GM19239 (cell line): ENCODE measurements at places on chromosomes 6 and 20.

- DNase-seq: no peak
Measured at GRCh38 chr6:43268355-43268700, 25.0 kb downstream of the TTBK1 start.

DNA sequence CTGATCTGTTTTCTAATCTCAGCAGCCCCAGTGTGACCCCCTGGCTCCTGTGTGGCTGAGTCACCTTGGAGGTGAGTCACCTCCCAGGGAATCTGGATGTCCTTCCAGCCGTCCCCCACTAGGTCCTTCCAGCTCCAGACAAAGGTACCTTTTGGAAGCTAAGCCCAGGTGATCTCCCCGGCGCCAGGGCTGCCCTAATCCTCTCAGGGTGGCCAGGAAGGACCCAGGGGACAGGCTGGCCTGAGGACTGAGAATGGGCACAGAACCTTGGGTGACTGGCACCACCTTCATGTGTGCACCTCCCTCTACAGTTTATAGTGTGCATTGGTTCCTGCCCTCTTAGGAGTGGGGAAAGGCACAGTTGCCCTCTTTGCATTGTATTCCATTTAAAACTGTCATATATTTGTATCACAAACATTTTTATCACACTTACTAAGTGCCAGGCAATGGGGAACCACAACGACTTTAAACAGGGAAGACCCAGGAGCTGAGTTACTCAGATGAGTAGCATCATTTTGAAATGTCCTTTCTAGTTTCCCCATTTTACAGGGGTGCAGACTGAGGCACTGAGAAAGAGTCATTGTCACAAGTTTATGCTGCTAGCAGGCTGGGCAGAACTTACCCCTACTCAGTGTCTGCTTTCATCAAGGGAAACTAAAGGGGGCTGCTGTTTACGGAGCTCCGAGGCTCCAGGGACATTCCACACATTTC, 2.6 kb upstream of the BPIFB4 start:
- no peak for DNase-seq

DNA sequence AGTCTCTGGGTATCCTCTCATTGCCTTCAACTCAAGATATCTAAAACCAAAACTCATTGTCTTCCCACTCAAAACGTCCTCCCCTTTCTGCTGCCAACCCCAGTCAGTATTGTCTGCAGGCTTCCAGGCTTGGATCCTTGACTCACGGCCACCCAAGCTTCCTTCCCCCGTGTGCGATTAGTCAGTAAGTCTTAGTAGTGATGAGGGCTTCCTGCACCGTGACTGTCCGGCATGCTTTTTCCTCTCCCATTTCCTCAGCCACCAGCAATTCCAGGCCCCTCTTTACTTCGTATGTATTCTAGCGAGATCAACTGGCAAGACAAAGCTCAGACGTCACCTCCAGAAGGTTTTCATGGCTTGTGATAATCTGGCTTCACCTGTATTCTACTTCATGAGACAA, 88.6 kb upstream of the DUSP22 start:
- DNase-seq: no peak

DNA sequence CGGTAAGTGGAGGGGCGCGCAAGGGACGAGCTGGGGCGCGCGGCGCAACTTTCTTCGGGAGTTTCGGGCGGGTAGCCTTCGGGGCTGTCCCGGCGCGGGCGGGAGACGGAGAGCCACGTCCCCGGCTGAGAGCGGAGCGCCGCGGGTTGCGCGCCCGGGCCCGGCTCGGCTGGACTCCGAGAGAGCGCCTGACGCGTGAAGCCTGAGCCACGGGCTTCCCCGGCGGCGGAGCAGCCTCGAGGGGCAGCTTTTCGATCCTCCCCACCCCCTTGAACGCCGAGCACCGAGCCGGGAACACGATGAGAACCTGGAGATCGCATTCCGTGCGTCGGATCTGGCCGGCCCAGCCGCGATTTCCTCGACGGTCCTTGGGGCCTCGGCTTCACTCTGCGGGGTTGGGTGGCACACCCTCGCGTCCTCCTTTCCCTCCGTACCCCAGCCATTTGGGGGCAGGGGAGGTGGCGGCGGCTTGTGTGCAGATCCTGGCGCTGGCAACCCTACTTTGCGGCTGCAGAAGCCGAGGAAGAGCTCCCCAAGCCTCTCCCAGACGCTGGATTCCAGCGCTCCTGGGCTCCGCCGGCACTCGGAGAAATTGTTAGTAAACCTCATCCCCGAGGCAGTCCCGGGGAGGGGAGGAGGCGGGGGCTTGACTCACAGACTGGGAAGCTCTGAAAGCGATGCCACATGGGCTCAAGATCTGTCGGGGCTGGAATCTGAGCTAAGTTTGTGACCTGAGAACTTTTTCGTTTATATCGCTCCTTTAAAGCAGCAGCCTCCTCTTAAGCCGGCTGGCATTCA, 572 bp downstream of the DSE start:
- DNase-seq: no peak

- DNase-seq: no peak
Measured at GRCh38 chr6:72984981-72985665, 240.2 kb downstream of the KHDC1L start.

DNA sequence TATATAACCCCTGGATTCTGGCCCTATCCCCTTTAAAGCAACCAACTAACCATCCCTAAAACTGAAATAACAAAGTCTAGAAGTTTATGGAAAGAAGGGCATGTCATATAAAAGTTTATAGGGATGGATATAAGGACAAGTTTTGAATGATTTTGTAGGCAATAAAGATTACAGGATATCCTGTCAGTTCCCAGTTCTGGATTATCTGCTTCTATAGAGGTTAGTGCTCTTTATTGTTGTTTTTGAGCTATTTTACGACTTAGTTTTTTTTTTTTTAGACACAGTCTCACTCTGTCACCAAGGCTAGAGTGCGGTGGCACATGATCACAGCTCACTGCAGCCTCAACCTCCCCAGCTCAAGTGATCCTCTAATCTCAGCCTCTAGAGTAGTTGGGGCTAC, 48.3 kb downstream of the ZFP64 start:
- no peak for DNase-seq

- no peak for DNase-seq
Measured at GRCh38 chr6:157198425-157199279, 124.7 kb downstream of the TMEM242 start.

GRCh38 chr6:6751619-6752023, 163.1 kb downstream of the LY86 start:
- no peak for DNase-seq

- no peak for DNase-seq
Measured at GRCh38 chr6:142395266-142395665, 93.5 kb downstream of the ADGRG6 start.

- no peak for DNase-seq
Measured at GRCh38 chr20:45913116-45913515, 1.2 kb upstream of the PLTP start.

DNA sequence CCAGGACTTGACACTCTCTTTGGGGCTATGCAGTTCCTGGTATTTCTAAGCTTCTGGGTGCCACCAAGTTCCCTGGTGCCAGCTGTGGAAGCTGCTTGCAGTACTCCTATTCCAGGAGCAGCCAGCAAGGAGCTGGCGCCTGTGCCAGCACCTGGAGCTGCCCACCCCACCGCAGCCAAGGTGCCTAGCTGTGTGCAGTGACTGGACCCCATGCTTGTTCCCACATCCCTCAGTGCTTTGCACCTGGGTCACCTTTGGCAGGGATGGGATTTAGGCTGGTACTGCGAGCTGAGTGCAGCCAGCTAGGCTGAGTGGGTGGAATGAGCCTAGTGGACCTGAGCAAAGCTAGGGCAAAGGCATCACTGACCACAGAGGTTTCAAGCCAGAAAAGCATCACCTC, 1674.9 kb downstream of the HACE1 start:
- no peak for DNase-seq

DNA sequence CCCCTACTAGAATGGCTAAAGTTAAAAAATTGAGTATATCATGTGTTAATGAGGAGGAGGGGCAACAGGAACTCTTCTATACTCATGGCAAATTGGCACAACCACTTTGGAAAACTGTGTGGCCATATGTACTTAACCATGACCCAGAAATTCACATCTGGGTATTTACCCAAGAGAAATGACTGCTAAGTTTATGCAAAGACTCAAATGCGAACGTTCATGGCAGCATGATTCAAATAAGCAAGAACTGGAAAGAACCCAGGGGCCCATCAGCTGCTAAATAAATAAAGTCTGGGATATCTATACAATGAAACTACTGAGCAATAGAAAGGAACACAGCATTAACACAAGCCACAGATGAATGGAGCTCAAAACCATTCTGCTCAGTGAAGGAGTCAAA, 107.6 kb downstream of the MYLK4 start:
- DNase-seq: no peak

DNA sequence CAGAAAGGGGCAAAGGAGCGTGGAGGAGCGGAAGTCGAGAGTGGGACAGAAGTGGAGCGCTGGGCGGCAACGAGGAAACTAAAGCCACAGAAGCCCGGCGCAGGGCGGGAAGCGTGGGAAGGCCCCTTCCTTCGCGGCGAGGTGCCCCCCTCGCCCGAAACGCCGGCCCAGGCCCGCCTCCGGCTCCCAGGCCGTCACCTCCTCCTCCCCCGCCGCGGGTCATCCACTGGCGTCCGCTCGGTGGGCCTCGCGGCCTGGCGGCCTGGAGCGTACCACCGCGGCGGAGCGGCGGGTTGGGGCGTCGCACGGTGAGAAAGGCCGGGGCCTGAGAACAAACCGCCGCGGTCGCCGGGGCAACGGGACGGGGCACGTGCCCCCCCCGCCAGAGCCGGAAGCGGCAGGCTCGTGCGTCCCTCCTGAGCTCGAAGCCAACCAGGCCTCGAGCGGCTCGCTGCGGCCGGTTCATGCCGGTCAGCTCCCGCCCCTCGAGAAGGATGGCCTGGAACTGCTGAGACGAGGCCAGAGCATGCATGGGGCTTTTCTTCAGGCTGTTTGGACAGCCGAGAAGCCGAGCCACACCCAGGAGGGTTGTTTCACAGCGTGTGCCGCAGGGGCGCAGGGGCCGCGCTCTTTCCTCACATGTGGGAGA, at the start of gene TCP11:
Gene TCP11 (minus strand): TSS at position 333 of the 649 bp plus-strand sequence. CDS start 469 bp downstream, outside the sequence.
- DNase-seq: no peak

DNA sequence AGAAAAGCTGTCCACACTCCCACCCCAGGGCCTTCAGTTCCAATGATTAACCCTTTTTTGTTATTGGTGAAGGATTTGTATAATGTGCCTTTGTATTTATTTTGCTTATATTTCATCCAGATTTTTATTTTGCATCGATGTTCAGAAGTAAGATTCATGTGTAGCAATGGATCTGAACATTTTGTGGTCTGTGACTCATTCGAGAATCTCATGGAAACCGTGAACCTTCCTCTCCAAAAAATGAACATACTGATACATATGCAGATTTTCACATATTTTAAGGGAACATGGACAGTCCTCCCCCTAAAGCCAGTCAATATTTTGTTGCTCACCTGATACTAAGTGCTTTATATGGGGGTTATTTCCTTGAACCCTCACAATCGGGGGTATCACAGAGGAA, 421.8 kb upstream of the SOX4 start:
- no peak for DNase-seq

GRCh38 chr20:23120936-23121750, 35.0 kb upstream of the CD93 start:
- DNase-seq: no peak

DNA sequence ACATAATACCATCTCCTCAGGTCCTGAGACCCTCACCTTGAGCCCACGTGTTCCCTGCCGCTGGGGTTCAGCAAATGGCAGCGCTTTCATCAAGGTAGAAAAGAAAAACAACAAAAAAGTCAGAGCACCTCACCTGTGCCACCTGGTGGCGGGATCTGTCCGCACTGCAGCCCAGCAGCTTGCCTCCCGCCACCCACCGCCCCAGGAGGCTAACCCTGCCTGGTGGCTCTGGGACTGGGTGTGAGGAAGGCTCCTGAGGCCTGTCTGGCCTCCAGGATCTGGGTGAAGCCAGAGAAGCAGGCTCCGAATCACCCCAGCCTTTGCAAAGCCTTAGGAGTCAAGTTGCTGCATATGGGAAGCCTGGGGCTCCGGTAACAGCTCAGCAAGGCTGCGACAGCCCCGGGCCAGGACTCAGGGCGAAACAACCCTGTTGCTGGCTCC, 270.8 kb downstream of the BMP7 start:
- DNase-seq: no peak

DNA sequence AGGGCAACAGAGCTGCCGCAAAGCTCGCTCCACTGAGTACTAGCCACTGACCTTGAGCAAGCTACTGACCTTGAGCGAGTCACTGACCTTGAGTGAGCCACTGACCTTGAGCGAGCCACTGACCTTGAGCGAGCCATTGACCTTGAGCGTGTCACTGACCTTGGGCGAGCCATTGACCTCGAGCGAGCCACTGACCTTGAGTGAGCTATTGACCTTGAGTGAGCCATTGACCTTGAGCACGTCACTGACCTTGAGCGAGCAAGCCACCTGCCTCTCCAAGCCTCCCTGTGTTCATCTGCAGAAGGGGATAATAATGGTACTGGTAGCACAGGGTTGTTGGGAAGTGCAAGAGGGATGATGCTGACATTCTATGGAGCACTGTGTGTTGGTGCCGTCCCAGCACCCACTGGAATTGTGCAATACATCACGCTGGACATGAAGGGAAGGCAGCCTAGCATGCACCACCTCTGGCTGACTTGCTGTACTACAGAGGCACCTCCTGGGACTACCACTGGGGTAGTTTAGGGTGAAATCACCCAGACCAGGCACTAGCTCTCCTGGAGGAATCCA, 60.2 kb downstream of the CTCFL start:
- no peak for DNase-seq

GRCh38 chr6:80527552-80528052, 421.1 kb downstream of the BCKDHB start:
- DNase-seq: no peak

DNA sequence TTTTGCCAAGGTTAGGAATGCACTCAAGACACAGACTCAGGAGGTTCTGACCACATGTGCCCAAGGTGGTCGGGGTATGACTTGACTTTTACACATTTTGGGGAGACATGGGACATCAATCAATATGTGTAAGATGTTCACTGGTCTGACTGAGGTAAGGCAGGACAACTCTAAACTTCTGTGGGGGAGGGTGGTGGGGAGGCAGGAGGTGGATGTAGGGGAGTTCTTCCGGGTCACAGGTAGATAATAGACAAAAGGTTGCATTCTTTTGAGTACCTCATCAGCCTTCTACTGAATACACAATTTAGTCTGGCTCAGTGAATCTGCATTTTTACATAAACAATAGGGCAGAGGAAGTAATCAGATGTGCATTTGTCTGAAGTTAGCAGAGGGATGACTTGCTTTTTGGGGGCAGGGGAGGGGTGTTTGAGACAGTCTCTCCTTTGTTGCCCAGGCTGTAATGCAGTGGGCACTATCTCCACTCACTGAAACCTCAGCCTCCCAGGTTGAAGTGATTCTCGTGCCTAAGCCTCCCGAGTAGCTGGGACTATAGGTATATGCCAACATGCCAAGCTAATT, 10.9 kb downstream of the ECHDC1 start:
- no peak for DNase-seq

GRCh38 chr6:44002593-44003344, 124.5 kb downstream of the MRPL14 start:
- DNase-seq: peak; percentile 53

DNA sequence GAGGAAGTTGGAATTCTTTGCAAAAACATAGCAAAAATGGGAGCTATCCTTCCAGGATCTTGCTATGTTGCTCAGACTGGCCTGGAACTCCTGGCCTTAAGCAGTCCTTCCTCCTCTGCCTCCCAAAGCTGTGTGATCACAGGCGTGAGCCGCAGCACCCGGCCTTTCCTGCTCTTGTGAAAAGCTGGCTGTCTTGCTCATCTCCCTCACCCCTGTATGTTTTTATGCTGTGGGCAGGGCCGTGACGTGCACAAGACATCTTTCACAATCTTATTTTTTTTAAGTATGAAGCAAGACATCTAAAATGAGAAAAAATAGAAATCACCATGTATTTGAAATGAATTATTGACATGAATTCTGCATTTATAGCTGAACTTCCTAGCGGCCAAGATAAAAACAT, 110.4 kb downstream of the SAMD5 start:
- no peak for DNase-seq
